ENCODE measurements at places on chromosomes 12 and 14.

DNA sequence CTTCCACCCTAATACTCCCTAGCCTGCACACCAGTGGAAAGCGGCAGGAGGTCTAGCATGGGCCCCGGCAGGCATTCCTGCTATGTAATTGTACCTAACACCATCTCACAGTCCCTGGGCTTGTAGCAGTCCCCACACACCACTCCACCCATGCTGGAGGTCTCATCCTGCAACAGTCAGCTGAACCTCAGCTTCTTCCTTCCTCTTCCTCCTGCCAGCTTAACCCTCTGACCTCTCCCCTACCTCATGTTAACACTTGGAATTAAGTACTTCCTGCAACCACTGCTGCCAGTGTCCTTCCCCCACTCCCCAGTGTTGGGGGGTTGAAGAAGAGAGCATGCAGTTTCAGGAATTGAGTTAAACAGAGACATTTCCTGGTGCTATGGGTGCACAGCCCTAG lies 7.6 kb downstream of the ADCY4 start:
- DNase-seq = no peak

DNA sequence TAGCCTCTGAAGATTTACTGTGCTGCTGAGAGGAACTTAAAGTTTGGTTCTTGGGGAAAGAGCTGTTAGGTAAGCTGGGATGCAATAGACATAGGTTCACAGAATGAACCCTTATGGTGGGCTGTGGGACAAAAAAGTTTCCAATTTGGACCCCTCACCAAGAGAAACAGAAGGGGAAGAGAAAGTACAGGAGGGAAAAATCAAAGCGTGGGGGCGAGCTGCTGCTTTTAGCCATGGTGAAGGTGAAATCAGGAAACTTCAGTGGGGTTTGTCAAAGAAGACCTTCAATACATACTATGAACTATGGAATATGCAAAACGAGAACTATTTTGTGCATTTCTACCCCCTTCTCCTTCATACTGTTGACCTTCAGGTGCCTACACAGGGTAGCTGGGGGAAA lies 10.6 kb upstream of the NINJ2 start:
- no peak for DNase-seq

GRCh38 chr14:28774764-28775735 lies 8.5 kb downstream of the FOXG1 start:
- no peak for DNase-seq

DNA sequence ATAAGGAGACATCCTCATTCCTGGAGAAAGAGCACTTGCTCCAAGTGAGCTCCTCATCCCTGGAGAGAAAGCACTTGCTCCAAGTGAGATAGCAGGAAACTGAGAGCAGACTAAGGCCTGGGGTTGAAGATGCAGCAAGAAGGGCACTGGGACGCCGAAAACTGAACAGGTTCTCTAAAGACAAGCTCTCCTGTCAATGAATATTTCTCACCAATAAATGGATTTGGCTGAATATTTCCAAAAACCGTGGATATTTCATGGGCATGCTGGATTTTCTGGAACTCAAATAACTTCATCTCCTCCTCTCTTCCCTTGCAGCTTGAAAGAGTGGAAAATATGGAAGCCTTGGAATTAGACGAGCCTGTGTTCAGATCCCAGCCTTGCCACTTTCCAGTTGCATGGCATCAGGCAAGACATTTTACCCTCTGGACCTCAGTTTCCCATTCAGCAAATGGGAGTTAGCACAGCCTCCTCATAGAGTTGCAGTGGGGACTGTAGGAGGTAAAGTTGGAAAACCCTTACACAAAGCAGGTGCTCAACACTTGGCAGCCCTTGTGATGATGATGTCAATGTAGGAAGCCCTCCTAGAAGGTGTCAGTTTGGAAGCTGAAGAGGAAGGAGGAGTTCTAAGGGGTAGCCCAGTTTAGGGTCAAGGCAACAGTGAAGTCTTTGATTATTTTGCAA lies 4.4 kb upstream of the KRT76 start:
- no peak for DNase-seq

DNA sequence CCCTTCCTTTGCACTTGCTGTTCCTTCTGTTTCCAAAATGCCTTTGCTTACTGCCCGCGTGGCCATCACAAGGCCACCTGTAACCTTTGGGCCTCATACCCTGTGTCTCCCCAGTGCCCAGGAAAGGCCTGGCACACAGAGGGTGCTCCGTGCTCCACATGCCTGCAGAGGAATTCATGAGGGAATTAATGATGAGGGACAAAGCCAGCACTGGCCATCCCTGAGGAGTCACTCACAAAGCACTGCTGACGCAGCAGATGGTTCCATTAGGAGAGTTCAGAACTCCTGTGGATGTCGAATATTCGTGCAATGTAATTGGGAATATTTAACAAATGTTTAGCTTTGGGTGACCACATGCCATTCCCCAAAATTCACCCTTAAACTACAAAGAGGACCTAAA lies 49.6 kb upstream of the PRMT8 start:
- no peak for DNase-seq

- DNase-seq = no peak
Measured at GRCh38 chr12:58269476-58269875, 328.1 kb downstream of the ATP23 start.

All from HCEC 1CT (cell line).